Prostate gland (tissue), 2 donors: ENCODE measurements at places on chromosomes 5 and 9. TPM values are rescaled to one million over a fixed set of nuclear protein-coding genes. Genes with fewer than 3 reads are reported as not detected.

DNA sequence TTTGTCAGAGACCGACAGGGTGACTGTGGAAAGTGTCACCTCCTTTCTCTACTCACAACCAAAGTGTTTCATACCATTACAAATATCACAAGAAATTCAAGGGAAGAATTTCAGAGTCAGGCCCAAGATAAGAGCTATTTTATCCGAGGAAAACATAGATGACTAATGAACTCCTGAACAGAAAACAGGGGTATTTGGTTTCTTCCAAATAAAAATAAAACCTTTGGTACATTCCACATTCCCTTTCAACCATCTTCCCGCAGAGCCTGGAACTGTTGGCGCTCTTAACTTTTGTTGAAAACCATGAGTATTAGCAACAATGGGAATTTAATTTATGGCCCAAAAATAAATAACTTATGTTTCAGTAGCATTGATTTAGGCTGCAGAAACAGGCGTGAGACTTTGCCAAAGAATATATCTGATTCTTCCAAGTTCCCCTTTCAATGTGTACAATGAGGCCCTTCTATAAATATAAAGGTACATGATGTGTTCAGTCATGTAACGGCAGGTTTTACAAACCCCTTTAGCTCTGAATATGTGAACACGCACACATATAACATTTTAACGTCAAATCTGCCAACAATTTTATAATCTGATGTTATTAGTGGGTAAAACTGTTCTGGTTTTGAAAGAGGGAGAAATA is 69.5 kb downstream of the RETREG1 start:
- H3K4me3 ChIP-seq: no peak overlapping the region
- H3K27me3 ChIP-seq: no peaks in the 10 kb centered on the region
- H3K27ac ChIP-seq: peak overlapping the region; percentile 72
- H3K36me3 ChIP-seq: no peaks in the 10 kb centered on the region
- peaks cover 6% of the 10 kb centered on the region for H3K4me1 ChIP-seq

DNA sequence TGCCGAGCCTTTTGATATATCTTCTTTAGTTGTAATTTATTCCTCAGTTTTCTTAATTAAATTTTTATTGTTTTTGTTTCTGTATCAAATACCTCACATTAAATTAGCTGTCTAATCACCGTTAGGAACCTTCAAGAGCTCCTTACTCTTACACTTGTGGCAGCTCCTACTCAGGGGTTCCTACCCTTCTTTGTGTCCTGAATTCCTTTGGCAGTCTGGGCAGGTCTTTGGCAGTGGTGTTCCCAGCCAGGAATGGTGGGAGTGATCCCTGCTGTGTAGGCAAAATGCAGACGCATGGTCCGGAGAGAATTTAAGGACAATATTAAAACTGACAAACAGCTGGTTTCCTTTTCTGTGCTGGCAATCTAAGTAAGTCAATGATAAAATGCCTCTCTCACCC is 41.8 kb downstream of the MAST4 start:
- no peak overlapping the region for H3K4me3 ChIP-seq
- no peaks in the 10 kb centered on the region for H3K27me3 ChIP-seq

PALM2AKAP2 gene
- 0.62 TPM for total RNA-seq

RALGPS1 gene
- 20.7 TPM for total RNA-seq

DNA sequence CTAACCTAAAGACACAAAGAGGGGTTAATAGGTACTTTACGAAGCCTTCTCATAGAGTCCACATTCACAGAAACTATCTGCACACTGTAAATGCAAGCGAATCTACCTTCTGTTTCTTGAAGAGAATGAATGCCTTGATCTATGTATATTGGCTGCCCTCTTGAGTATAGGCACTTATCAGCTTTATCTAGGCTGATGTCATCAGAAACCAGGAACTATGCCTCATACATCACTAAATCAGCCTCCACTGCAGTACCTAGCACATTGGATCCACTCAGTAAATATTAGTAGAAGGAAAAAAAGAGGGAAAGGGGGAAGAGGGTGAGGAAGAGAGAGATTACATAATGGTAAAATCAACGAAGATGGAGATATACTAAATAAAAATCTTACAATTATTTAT is 477.1 kb downstream of the CAAP1 start:
- H3K27ac ChIP-seq: no peak overlapping the region
- H3K36me3 ChIP-seq: no peaks in the 10 kb centered on the region
- no peaks in the 10 kb centered on the region for H3K27me3 ChIP-seq

DNA sequence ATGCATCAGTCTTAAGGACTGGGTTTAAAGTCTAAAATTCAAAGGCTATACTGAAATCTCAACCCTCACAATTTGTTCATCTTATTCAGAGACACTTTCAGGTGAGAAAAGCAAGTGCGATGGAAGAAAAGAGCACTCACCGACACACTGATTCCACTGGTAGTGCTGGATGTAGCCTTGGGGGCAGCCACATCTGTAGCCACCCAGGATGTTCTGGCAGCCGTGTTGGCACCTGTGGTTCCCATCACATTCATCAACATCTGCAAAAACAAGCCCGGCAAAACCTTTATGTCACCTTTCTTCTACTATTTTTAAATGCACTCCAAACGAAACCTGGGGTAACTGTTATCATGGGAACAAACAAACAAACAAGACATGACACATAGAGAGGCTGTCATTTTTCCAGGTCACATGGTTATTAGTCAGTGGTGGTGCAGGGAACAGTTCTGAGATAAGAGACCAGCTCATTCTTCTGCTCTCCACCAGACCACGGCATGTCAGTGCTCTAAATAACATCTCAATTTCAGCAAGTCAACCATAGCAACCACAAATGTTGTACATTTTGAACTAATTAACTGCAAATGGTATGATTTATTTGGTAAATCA is 188.4 kb downstream of the SLC12A2 start:
- DNase-seq: no peak
- H3K4me1 ChIP-seq: no peaks in the 10 kb centered on the region
- no peak overlapping the region for H3K4me3 ChIP-seq
- no peaks in the 10 kb centered on the region for H3K36me3 ChIP-seq

DPP7 gene
- total RNA-seq: 235 TPM

DNA sequence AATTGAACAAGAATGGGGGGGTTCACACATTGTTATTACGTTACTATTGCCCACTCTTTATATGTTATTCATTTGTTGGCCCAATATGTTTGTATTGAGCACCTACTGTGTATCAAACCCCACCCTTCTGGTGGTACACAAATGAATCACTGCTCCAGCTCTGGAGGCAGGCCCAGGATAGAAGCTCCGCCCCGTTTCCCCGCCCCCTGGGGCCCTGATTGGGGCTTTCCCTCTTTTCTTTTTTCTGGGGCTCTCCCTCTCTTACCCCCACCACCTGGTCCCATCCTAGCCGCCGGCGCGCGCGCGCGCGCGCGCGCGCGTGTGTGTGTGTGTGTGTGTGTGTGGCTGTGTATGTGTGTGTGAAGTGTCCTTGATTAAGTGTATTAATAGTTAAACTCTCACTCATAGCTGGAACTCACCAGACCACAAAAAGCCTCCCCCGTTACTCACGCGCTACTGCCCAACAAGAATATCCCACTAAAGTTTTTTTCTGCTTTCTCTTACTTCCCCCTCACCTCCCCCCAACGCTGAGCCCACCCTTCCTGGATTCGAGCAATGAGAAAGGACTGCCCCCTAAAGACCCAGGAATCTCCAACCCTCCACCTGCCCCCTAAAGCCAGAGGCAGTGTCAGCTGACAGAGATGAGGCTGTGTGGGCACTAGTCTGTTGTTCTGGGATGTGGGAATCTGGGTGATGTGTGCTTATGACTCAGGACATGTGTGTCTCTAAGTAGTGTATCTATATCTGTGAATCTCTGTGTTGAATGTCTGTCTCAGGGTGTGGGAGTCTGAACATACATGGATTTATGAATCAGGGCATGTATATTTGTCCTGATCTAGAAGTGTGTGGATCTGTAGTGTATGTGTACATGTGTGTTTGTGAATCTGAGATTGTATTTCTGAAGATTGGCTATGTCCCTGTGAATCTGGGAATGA is 4.0 kb downstream of the CXXC5 start:
- H3K27me3 ChIP-seq: no peaks in the 10 kb centered on the region
- DNase-seq: peak; percentile 77
- no peaks in the 10 kb centered on the region for H3K36me3 ChIP-seq
- peaks cover 41% of the 10 kb centered on the region for H3K4me1 ChIP-seq
- peak overlapping the region; percentile 94 for H3K27ac ChIP-seq
- no peak overlapping the region for H3K4me3 ChIP-seq

DNA sequence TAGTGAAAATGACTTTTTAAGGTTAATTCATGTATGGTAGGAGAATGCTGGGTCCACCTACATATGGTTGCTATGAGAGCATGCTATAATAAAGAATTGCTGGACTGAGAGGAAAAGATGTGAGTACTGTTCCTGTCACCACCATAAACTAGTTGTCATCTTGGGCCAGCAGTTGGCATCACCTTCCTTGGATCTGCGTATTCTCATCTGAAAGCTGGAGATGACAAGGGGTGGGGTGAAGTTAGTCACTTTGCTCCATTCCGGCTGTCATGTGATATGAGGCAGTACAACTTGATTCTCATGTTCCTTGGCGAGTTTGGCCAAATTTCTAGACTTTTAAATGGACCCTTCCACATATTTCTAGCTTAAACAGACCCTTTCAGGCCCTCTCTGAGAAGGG is 33.3 kb downstream of the PIP5K1B start:
- H3K4me1 ChIP-seq: no peaks in the 10 kb centered on the region
- H3K27me3 ChIP-seq: no peaks in the 10 kb centered on the region
- H3K4me3 ChIP-seq: no peak overlapping the region
- no peak overlapping the region for H3K27ac ChIP-seq
- DNase-seq: no peak
- H3K36me3 ChIP-seq: no peaks in the 10 kb centered on the region

- H3K36me3 ChIP-seq: no peaks in the 10 kb centered on the region
- peaks cover 5% of the 10 kb centered on the region for H3K4me1 ChIP-seq
- H3K4me3 ChIP-seq: no peak overlapping the region
- DNase-seq: no peak
Measured at GRCh38 chr5:14593326-14594021, 11.9 kb downstream of the OTULINL start.

GRCh38 chr5:149872351-149873040 is 72.1 kb downstream of the PDE6A start:
- no peak overlapping the region for H3K27ac ChIP-seq
- no peaks in the 10 kb centered on the region for H3K27me3 ChIP-seq
- no peak overlapping the region for H3K4me3 ChIP-seq
- no peaks in the 10 kb centered on the region for H3K36me3 ChIP-seq
- DNase-seq: peak; percentile 44
- H3K4me1 ChIP-seq: no peaks in the 10 kb centered on the region

DNA sequence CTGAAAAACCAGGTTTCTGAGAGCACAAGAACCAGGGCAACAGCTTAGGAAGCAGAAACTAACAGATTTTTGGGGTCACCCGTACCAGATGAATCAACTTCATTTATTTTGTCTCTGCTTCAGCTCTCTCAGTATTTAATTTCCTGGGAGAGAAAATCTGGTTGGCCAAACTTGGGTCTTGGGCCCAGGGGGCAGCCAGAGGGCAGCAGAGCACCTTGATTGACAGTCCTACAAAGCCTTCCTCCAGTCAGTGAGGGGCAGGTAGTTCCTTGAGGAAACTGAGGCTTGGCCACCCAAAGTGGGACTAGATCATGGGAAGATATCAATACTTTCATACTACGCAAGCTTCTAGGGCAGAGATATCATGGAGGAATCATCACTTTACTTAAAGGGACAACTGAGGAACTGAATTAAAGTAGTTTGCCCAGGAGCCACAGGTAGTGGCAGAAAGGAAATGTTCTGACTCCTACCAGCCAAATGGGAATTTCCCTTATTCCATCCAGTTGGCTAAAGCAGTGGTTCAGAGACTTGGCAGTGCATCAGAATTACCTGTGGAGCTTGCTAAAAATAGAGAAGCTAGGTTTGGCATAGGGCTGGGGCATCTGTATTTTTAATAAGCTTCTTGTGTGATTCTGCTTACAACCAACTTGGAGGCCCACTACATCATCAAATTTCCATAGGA is 21.5 kb upstream of the ARHGAP26 start:
- no peak overlapping the region for H3K4me3 ChIP-seq
- no peak overlapping the region for H3K27ac ChIP-seq
- H3K36me3 ChIP-seq: no peaks in the 10 kb centered on the region
- H3K27me3 ChIP-seq: no peaks in the 10 kb centered on the region

- no peaks in the 10 kb centered on the region for H3K36me3 ChIP-seq
- H3K27me3 ChIP-seq: no peaks in the 10 kb centered on the region
- H3K4me3 ChIP-seq: no peak overlapping the region
- no peak overlapping the region for H3K27ac ChIP-seq
Measured at GRCh38 chr9:2022560-2022959, 7.4 kb downstream of the SMARCA2 start.

DNA sequence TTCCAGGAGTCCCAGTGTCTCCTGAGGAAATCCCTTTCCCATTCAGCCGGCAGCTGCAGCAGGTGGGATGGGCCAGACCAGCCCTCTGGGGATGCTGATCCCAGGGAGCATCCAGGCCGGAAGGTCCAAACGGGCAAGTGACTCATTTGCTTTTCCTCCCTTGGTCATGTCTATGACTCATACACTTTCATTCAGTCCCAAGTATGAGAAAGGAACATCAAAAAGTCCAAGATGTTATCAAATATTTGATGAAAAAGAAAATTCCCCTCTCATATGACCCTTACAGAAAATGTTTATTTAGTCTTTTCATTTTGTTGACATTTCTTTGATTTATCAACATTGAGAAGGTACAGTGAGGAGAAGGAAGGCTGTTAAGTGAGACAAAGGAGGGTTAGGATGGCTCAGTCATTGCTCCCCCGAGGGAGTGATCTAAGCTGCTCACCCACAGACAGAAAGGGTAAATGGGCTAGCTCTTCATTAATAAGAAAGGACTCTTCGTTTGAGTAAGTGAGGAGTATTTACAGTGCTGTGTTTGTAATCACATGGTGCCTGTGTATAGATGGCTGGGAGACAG is 117.6 kb upstream of the ANKRD55 start:
- no peaks in the 10 kb centered on the region for H3K27me3 ChIP-seq
- no peak for DNase-seq
- H3K4me3 ChIP-seq: no peak overlapping the region
- no peak overlapping the region for H3K27ac ChIP-seq

DNA sequence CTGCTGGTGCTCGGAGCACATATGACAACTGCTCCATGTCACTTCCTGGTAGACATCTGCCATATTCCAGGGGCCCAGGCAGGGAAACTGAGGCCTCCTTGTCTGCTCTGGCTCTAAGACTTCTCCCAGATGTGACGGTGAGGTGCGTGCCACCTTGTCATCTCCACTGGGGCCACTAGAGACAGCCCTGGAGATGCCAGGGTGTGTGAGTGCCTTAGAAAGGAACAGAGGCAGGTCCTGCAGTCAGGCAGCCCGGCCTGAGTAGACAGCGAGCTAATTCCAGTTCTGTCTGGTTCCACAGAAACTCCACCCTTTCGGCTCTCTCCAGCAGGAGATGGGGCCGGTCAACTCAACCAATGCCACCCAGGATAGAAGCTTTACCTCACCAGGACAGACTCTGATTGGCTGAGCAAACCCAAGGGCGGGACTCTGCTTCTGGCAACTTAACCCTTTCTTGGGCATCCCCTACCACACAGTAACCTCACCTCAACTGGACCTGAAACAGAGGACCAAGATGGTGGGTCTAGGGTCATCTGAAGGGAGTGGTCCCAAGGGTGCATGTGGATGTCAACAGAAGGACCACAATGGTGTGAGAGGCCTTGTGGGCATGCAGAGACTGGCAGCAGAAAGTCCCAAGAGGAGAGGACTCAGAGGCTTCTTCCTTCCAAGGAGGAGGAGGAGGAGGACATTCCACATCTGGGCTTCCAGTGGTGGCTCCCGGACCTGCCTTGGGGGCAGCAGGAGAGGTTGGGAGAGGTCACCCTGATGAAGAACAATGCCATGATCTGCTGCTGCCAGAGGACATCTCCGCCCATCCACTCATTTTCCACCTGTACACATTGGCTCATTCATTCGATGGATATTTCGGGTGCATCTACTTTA is 77.7 kb downstream of the RGS3 start:
- no peaks in the 10 kb centered on the region for H3K27me3 ChIP-seq
- no peak overlapping the region for H3K4me3 ChIP-seq
- no peak overlapping the region for H3K27ac ChIP-seq
- no peaks in the 10 kb centered on the region for H3K36me3 ChIP-seq
- no peaks in the 10 kb centered on the region for H3K4me1 ChIP-seq
- DNase-seq: no peak

CLINT1 gene
- 84.5 TPM for total RNA-seq

CDC25C gene
- total RNA-seq: 3.2 TPM
